B cell (primary cell): ENCODE measurements at places on chromosomes 1 and 21.
A peak's percentile ranks its signal among the peaks of the same experiment; 100 is the strongest.

- DNase-seq, result no peak
Measured at GRCh38 chr1:93692451-93692861, 10.8 kb upstream of the BCAR3 start.

DNA sequence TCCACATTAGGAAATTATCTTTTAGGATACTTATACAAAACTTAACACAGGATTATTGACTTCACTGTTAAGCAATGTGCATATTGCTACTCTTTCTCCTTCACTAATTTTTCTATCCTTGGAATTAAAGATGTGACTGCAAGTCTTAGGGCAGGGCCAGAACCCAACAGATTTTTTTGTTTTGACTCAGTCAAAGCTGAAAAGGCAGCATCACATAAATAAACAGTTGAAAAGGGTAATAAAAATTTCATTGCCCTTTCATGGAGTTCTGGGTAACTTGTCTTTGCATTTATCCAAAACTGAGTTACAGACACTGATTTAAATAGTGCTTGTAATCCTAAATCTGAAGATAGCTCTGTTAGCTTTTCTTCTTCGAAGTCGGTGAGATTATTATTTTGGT lies 1.9 kb upstream of the TMEM35B start:
- no peak for DNase-seq

- no peak for DNase-seq
Measured at GRCh38 chr1:43123031-43123430, 49.1 kb downstream of the EBNA1BP2 start.

DNA sequence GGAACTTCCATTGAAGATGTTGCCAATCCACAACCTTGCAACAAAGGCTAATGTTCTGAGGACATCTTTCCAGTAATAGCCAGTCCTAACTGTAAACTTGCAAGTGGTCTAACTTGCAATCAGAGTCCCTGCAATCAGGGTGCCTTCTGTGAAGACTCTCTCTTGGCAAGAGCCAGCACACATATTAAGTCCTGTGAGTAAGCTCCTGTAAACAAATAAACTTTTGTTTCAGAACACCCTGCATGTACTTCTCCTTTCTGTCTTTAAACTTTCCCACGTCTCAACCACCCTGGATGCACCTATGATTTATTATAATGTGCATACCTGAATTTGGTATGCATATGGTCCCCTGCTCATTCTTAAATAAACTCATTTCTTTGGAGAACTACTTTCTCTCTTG lies 9.1 kb downstream of the GBP7 start:
- DNase-seq, result no peak

DNA sequence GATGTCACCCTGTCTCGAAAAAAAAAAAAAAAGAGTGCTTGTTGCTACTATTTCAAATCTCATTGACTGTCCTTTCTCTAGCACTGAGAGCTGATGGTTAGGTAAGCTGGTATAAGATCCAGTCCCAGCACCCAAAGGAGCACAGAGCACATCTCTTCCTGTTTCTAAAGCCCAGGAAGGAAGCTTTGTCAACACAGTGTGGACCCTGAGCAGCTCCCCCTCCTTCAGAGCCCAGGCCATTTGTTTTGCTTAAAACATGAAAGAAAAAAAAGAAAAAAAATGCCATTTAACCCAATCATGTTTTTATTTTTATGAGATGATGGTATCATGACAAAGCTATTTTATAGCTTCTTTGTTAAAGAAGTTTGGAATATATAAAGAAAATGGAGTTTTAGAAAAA lies 184.1 kb upstream of the DUSP10 start:
- DNase-seq, result no peak

GRCh38 chr1:17696417-17697301 lies 58.5 kb upstream of the ACTL8 start:
- no peak for DNase-seq

GRCh38 chr1:15540186-15540585 lies 13.5 kb downstream of the DNAJC16 start:
- DNase-seq, result no peak

DNA sequence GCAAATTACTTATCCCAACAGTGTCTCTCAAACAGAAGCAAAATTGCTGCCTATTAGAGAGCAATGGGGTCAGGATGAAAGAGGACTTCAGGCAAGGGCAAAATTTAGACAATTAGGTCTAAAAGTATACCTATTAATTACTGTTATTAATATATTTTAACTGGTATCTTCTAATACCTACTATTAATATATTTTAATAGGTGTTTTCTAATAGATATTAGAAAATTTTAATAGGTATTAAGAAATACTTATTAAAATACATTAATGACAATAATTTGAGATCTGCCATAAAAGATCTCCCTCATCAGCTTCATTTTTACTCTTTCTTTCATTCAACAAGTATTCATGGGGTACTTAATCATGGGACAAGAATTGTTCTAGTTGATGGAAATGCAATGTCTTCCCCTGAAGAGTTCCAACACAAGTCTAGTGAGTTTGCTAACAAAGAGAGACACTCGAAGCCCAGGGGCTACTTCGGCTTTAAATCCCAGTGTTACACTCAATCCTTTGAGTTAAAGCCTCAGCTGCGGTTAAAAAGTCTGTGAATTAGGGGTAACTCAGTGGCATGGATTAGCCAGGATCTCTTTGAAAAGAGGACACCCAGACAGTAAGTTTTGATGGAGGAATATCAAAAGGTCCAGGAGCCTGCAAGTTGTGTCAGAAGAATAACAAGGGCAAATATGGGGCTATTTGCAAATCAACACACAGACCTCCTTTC lies 44.1 kb downstream of the STYXL2 start:
- no peak for DNase-seq

DNA sequence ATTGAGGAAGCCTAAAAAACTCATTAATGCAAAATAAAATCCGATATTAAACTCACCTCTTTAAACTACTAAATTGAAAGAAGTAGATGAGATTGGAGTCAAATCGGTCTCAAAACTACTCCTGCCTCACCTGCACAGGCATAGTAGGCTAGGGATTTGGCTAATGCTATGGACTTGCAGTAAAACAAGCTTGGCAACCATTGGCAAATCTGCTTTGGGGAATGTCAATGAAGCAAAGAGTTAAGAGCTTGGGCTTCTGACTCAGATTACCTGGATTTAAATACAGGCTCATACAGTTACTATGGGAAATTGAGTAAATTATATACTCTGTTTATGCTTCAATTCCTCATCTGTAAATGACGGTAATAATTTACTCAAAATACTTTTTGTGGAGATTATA lies 111.4 kb downstream of the TTLL7 start:
- no peak for DNase-seq

- DNase-seq, result no peak
Measured at GRCh38 chr1:77375990-77376389, 94.2 kb downstream of the AK5 start.

DNA sequence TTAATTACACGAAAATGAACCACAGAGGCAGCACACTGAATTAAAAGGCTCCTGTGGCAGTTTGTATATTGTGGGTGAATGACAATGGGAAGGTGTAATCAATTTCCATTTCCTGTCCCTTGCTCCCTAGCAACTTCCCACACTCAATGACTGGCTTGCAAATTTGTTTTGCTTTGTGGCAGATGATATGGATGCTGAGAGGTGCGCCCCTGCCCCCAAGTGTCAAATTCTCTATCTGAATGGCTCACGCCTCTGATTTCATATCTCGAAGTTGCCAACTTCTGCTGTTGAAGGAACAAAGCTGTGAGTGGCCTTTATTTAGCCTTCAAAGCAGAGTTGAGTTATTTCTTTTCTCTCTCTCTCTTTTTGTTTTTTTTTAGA lies 86.0 kb downstream of the FOXD2 start:
- no peak for DNase-seq

DNA sequence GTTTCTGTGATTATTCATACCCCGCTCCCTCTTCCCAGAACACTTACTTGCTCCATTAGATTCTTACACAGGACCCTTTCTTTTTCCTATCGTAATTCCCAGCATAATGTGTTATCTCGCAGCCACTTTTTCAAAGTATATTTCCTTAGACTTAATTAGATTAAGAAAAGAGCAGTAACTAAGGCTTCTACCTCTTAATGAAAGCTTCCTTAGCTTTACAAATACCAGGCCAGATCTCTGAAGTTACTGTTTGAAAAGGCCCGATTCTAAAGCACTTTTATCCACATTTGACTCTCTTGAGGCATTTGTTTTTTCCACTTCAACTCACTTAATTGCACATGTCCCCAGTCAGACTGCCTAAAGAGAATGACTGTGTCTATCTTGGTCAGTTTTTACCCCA lies 1264.3 kb upstream of the ADGRL2 start:
- DNase-seq, result no peak

- no peak for DNase-seq
Measured at GRCh38 chr1:57850176-57850940, 426.5 kb upstream of the DAB1 start.

DNA sequence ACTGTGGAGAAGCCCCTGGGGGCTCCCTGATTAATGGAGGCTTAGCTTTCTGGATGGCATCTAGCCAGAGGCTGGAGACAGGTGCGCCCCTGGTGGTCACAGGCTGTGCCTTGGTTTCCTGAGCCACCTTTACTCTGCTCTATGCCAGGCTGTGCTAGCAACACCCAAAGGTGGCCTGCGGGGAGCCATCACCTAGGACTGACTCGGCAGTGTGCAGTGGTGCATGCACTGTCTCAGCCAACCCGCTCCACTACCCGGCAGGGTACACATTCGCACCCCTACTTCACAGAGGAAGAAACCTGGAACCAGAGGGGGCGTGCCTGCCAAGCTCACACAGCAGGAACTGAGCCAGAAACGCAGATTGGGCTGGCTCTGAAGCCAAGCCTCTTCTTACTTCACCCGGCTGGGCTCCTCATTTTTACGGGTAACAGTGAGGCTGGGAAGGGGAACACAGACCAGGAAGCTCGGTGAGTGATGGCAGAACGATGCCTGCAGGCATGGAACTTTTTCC lies 24.8 kb downstream of the PCSK9 start:
- DNase-seq, result no peak

- DNase-seq, result peak; percentile 13
Measured at GRCh38 chr1:24325587-24326449, 6.7 kb downstream of the GRHL3 start.
